ENCODE measurements at places on chromosomes 11 and 22.

DNA sequence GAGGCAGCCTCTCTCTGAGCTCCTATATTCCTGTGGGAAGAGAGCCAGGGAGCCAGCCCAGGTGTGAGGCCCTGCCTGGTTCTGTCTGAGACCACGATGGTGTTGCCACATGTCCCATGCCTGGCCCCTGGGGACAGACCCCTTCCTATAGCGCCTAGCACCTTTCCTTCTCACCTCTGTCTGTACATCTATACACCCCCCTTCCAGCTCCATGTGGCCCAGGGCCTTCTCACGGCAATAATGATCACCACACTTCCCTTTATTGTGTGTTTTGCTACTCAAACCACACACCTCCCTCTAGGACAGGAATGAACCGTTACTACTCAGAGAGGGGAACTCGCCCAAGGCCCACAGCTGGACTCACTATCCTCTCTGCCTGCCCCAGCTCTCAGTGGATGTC is 12.8 kb downstream of the CD82 start:
- DNase-seq: no peak

DNA sequence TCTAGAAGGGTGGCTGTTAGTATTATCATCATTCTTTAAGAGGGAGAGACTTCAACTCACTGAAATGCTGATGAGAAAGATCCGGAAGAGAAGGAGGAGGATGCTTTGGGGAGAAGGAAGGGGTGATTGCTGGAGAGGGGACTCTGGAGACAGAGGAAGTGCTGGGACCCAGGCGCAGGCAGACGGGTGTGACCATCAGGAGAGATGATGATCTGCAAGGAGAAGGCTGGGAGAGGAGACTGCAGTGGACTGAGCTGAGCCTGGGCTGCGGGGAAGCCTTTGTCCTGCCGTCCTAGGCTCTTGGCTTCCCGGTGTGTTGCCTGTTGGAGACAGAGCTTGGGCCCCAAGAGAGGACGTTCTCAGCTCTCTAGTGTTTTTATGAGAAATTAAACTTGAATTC is 22.6 kb downstream of the RASD2 start:
- DNase-seq: no peak

DNA sequence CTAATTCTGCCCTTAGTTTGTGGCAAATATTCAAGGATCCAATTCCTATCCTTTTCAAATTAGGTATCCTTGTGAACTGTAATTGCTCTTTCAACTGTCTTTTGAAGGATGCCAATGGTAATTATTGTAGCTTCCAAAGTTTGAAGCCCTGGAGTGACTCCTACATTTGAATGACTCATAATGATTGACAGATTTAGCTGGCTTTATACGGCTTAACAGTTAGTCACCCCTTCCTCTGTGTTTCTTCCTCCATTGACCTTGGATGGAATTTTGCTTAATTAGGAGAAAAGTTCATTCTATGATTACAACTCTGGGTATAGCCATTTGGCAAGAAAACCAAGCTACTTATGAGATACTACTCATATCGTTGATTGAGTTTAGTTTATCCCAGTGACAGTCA is 639.3 kb upstream of the KIRREL3 start:
- no peak for DNase-seq

DNA sequence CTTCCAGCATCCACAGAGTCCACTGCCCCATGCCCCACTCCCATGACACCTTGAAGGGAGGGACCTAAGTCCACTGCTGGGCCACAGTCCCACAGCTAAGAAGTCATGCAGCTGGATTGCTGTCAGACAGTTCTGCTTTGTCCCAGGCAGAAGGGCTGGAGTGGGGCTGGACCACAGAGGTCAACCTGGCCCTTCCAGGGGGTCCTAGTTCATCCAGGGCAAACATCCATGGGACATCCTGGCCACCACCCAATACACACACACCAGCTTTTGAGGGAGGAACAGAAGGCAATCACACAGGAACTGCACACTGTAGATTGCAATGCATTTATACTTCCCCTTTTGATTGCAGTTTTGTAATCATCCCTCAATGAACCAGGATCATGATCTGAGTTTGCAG is 11.3 kb upstream of the APOL4 start:
- no peak for DNase-seq

DNA sequence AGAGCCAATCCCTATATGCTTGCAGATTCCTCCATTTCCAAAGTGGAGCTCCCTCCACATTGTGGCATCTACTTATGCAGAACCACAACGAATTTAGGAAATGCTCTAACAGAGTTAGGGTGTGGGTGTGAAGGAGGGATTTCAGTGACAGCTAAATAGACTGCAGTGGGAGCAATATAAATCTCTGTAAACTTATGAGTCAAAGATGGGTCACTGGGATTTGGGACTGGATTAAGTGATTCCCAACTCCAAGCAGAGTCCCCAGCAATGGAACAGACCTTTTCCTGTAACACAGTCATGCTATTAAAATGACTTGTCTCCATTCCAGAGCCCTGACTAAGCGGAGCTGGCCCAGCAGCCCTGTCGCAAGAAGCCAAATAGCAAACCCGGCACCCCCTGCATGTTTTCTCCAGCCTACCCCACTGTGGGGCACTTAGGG is 36.6 kb downstream of the RPL27A start:
- no peak for DNase-seq

GRCh38 chr22:27729246-27729645 is 72.3 kb downstream of the MN1 start:
- DNase-seq: no peak

DNA sequence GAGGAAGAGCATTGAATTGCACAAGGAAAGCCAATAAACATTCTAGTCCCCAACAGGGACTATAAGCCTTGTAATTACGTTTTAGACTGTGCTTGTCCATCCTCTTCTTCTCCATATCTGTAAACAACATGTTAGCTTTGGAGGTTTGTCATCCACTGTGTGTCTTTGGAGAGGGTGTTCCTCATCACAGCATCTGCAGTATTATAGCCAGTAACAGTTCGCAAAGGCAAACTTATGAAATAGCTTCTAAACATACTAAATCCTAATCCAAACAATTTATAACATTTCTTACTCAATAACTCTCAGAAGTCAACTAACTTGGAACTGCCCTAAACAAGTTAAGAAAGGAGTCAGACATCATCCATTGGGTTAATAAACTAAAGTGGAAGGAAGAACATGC is 10.3 kb upstream of the BDNF start:
- DNase-seq: no peak

- no peak for DNase-seq
Observed at GRCh38 chr11:90846628-90847027, 623.8 kb upstream of the CHORDC1 start.

GRCh38 chr22:35314161-35314942 is 14.7 kb downstream of the TOM1 start:
- no peak for DNase-seq

DNA sequence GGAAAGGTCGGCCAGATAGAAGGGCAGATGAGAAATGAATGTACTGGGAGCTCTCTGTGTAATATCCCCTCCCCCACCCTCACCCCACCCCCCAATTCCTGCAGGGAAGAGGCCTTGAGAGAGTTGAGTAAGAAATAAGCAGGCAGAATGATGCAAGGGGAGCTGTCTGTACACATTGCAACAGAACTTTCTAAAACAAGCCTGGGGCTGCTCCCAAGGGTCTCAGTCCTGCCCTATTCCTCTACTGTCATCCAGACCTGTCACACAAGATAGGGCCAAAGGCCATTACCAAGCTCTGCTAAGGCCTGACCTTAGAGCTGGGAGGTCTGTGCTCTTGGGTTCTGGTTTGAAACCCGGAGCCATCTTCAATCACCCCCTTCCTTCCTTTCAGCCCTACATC is 5.7 kb upstream of the DGAT2 start:
- no peak for DNase-seq

GRCh38 chr11:69204941-69205742 is 49.4 kb downstream of the SMIM38 start:
- no peak for DNase-seq

GRCh38 chr11:47271961-47272661 is 2.2 kb downstream of the MADD start:
- no peak for DNase-seq

DNA sequence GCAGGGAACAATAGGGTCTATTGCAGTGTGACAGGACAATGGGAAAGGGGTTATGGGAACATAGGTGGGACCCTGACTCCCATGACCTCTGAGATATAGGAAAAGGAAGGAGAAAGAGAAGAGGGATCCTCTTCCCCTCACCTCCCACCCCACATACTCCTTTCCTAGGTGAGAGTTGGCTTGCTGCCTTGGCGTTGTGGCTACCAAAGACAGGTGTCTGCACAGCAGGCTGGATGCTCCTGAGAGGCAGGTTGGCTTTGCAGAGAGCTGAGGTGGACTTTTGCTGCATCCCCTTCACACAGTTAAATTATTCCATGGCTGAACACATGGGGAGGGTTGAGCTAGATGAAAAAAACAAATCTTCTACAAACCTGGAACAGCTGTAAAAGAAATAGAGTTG is 80.7 kb downstream of the SYT9 start:
- no peak for DNase-seq

DNA sequence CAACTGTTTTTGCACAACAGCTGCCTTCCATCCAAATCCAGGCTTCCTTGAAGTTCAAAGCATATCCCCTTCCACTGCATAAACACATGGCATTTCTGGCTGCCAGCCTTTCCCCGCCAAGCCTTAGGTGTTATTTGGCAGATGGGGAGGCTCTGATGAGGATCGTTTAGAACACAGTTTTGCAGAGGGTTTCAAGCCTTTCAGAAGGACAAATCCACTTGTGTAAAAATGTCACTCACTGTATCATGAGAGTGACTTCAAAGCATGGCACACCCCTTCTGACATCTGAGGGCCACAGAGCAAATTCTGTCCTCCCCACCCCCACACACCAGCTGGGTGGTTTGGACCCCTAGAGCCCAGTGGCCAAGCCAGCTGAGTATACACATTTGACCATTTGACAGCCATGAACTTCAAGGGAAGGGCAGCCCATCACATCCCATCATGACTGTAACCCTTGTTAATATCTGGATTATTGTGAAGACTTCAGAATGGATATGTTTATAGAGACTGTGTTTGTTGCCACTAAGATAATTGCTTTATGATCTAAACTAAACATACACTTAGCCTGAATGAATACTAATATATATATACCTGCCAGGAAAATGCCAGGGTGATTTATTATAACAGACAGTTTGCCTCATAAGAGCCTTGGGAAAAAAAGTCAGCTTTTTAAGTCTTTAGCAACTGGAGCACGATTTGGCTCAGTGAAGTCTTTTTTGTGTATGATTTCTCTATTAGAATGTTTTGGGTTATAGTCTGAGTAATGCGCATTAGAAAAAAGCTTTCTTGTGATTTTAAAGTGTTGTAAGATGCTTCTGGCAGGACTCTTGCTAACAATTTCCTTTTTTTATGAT is 31.9 kb downstream of the FBLN1 start:
- DNase-seq: no peak

GRCh38 chr11:74577181-74577580 is 15.2 kb upstream of the POLD3 start:
- no peak for DNase-seq

DNA sequence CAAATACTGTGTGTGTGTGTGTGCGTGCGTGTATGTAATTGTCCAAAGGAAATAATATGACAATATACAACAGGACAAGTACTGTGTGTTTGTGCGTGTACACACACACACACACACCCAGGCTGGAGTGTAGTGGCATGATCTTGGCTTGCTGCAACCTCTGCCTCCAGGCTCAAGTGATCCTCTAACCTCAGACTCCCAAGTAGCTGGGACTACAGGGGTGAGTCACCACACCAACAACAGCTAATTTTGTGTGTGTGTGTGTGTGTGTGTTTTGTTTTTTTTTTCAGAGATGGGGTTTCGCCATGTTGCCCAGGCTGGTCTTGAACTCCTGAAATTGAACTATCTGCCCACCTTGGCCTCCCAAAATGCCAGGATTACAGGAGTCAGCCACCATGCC is 61.5 kb downstream of the NUP98 start:
- DNase-seq: no peak

DNA sequence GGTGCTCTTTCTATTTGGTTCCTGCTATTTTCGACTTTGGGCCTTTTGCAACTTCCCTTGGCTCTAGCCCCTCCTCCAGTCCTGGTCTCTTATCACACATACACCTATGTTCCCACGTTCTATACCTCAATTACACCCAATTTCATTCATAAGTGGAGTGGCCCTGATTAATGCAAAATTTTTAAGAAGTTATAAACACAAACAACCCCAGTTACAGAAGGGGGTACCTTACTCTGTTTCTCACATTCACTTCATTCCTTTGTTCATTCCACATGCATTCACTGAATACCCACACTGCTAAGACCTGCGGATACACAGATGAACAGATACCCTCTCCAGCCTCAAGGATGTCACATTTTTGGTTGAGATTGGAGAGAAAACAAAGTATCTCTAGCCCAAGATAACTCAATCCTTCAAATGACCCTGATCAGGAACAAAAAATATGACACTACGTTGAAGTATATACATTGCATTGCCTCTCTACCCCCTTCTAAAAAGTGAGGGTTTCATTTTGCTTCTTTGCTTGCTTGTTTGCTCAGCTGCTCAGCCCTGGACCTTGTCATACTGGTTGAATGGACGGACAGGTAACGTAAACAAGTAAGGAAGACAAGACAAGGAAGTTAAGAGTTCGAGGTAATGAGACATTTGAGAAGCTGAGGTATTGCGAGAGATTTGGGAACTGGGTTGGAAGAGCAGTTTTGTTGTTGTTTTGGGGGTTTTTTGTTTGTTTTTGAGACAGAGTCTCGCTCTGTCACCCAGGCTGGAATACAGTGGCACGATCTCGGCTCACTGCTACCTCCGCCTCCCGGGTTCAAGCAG is 3.6 kb upstream of the VPS37C start:
- no peak for DNase-seq

- DNase-seq: peak; percentile 32
Observed at GRCh38 chr11:68120273-68121066, 718 bp downstream of the CHKA start.

DNA sequence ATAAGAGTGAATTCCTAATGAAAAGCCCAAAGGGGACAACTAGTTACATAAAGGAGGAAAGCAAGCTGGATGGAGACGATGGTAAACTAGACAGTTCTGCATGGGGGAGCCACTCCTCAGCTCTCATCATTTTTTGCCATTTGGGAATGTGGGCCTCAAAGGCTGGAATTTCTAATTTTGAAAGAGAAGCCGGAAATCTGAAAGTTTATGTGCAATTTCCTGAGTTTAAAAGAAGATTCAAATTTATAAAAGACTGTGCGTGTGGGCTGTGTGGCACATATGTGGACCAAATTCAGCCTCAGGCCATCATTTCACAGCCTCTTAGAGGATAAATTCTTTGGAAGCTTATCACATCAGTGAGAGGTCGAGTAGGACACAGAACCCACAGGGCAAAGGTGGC is 18.3 kb upstream of the CRY2 start:
- DNase-seq: no peak

GRCh38 chr11:127137771-127138280 is 137.3 kb upstream of the KIRREL3 start:
- DNase-seq: no peak

GRCh38 chr11:83282084-83282716 is 4.0 kb downstream of the CCDC90B start:
- DNase-seq: no peak

Measured in activated gamma-delta T cell treated with Interleukin-2 at 50 U/mL for 16 hours (primary cell).